MCF 10A (cell line): ENCODE measurements at places on chromosomes 1 and 21.

- H3K27me3 ChIP-seq = no peaks in the 10 kb centered on the region
- DNase-seq = peak; percentile 86
- no peak overlapping the region for H3K4me3 ChIP-seq
- no peak overlapping the region for H3K27ac ChIP-seq
- H3K36me3 ChIP-seq = no peaks in the 10 kb centered on the region
- H3K4me1 ChIP-seq = peaks cover 16% of the 10 kb centered on the region
Observed at GRCh38 chr1:232793944-232794343, 11.3 kb upstream of the MAP10 start.

- peaks cover 11% of the 10 kb centered on the region for H3K27me3 ChIP-seq
- no peak for DNase-seq
- peaks cover 11% of the 10 kb centered on the region for H3K4me1 ChIP-seq
- no peaks in the 10 kb centered on the region for H3K36me3 ChIP-seq
Observed at GRCh38 chr1:101293461-101294051, 56.7 kb downstream of the S1PR1 start.

- peaks cover 23% of the 10 kb centered on the region for H3K27me3 ChIP-seq
Observed at GRCh38 chr21:44510508-44511218, 29.3 kb downstream of the KRTAP10-1 start.

- no peaks in the 10 kb centered on the region for H3K36me3 ChIP-seq
- no peak overlapping the region for H3K27ac ChIP-seq
- DNase-seq = peak; percentile 33
- H3K27me3 ChIP-seq = peaks cover 40% of the 10 kb centered on the region
Observed at GRCh38 chr1:245153552-245154428, 995 bp upstream of the KIF26B start.

- H3K27ac ChIP-seq = no peak overlapping the region
- H3K36me3 ChIP-seq = peaks cover 12% of the 10 kb centered on the region
- no peaks in the 10 kb centered on the region for H3K27me3 ChIP-seq
- no peaks in the 10 kb centered on the region for H3K4me1 ChIP-seq
- no peak overlapping the region for H3K4me3 ChIP-seq
- DNase-seq = no peak
Observed at GRCh38 chr1:224959115-224959514, 29.6 kb downstream of the DNAH14 start.

GRCh38 chr1:77076759-77077158 lies 142.5 kb downstream of the PIGK start:
- H3K4me3 ChIP-seq = no peak overlapping the region
- H3K27ac ChIP-seq = no peak overlapping the region
- H3K36me3 ChIP-seq = peaks cover 5% of the 10 kb centered on the region
- no peak for DNase-seq
- H3K4me1 ChIP-seq = no peaks in the 10 kb centered on the region
- H3K27me3 ChIP-seq = no peaks in the 10 kb centered on the region

GRCh38 chr1:51638350-51638749 lies 21.5 kb downstream of the OSBPL9 start:
- H3K4me3 ChIP-seq = no peak overlapping the region
- peaks cover 30% of the 10 kb centered on the region for H3K4me1 ChIP-seq
- peak; percentile 36 for DNase-seq
- H3K27ac ChIP-seq = no peak overlapping the region
- H3K36me3 ChIP-seq = no peaks in the 10 kb centered on the region

GRCh38 chr1:15696956-15697521 lies 12.9 kb downstream of the PLEKHM2 start:
- no peak for DNase-seq
- H3K4me1 ChIP-seq = no peaks in the 10 kb centered on the region
- peaks cover 42% of the 10 kb centered on the region for H3K36me3 ChIP-seq
- H3K27ac ChIP-seq = no peak overlapping the region
- H3K4me3 ChIP-seq = no peak overlapping the region
- H3K27me3 ChIP-seq = no peaks in the 10 kb centered on the region

DNA sequence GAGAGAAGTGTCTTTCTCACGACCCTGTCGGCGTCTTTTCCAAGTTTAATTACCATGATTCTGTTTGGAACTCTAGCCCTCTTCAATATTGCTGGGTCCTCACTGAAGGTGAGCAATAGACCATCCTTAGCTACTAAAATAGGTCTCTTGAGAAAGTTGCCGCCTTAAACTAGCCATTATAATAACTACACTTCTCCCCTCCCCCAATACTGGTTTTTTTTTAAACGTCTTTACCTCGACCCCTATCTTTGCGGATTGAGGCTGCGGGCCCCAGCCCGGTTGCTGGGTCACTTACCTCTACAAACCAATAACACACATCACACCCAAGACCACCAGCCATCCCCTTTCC lies 672 bp downstream of the ENSA start:
- H3K4me3 ChIP-seq = no peak overlapping the region
- H3K4me1 ChIP-seq = peaks cover 50% of the 10 kb centered on the region
- no peak for DNase-seq

DNA sequence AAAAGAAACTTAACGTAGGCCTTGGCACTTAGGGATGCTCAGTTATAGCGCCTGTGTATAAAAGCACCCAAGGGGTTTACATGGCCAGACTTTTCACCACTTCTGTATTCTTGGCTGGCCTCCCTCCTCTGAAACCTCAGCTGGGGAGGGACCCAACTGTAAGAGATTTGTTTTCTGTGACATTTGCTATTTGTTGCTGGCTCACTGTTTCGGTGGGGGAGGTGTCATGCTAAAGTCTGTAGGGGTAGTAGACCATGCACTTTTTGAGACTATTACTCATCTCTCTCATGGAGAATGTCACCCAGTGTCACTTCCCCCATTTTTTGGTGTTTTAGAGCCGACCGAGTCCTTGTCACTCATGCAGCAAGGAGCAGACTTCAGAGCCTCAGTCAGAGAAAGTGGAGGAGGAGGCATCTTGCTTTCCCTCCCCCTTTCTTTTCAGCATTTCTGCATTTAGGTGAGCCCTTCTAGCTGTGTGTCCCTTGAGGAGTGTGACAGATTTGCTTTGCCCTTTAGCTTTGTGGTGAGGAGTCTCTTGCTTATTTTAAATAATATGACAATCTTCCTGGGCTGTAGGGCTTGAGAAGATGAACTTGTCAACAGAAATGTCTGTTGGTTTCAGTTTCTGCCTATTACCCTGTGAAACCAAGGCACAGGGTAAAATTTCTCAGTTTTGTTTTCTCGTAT lies 160.1 kb downstream of the FASLG start:
- no peak for DNase-seq
- no peak overlapping the region for H3K27ac ChIP-seq
- H3K4me3 ChIP-seq = no peak overlapping the region
- no peaks in the 10 kb centered on the region for H3K36me3 ChIP-seq
- peaks cover 8% of the 10 kb centered on the region for H3K4me1 ChIP-seq
- H3K27me3 ChIP-seq = no peaks in the 10 kb centered on the region

DNA sequence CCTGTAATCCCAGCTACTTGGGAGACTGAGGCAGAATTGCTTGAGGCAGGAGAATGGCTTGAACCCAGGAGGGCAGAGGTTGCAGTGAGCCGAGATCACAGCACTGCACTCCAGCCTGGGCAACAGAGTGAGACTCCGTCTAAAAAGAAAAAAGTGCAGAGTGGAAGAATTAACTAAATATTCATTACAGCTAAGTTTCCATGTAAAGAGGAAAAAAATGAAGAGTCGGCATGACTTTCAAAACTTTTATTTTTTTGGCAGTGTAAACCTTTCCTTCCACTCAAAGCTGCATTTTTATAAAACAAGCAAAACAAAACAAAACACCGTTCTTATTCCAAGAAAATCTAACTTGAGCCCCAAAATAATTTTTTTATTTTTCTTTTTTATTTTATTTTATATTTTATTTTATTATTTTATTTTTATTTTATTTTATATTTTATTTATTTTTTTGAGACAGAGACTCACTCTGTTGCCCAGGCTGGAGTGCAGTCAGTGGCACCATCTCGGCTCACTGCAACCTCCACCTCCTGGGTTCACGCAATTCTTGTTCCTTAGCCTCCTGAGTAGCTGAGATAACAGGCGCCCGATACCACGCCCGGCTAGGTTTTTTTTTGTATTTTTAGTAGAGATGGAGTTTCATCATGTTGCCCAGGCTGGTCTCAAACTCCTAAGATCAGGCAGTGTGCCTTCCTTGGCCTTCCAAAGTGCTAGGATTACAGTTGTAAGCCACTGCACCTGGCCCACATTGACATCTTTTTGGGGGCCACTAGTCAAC lies 62.9 kb downstream of the PACC1 start:
- DNase-seq = no peak
- H3K36me3 ChIP-seq = peaks cover 57% of the 10 kb centered on the region
- no peak overlapping the region for H3K27ac ChIP-seq
- no peaks in the 10 kb centered on the region for H3K27me3 ChIP-seq
- H3K4me3 ChIP-seq = no peak overlapping the region

DNA sequence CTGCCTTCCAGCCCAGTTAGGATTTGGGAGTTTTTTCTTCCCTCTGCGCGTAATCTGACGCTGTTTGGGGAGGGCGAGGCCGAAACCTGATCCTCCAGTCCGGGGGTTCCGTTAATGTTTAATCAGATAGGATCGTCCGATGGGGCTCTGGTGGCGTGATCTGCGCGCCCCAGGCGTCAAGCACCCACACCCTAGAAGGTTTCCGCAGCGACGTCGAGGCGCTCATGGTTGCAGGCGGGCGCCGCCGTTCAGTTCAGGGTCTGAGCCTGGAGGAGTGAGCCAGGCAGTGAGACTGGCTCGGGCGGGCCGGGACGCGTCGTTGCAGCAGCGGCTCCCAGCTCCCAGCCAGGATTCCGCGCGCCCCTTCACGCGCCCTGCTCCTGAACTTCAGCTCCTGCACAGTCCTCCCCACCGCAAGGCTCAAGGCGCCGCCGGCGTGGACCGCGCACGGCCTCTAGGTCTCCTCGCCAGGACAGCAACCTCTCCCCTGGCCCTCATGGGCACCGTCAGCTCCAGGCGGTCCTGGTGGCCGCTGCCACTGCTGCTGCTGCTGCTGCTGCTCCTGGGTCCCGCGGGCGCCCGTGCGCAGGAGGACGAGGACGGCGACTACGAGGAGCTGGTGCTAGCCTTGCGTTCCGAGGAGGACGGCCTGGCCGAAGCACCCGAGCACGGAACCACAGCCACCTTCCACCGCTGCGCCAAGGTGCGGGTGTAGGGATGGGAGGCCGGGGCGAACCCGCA lies at the start of gene PCSK9:
TSS of gene PCSK9 (plus strand) at position 207 of the 741 bp plus-strand sequence. CDS start at position 497, 290 bp downstream.
- no peak within 1 kb of the TSS for H3K27ac ChIP-seq
- H3K27me3 ChIP-seq = peaks cover 65% of the 10 kb centered on the region
- no peaks in the 10 kb centered on the region for H3K4me1 ChIP-seq
- no peaks in the 10 kb centered on the region for H3K36me3 ChIP-seq
- no peak within 1 kb of the TSS for H3K4me3 ChIP-seq

GRCh38 chr1:150516616-150517015 lies 1.1 kb downstream of the FALEC start:
- no peaks in the 10 kb centered on the region for H3K27me3 ChIP-seq
- peaks cover 10% of the 10 kb centered on the region for H3K4me1 ChIP-seq
- no peaks in the 10 kb centered on the region for H3K36me3 ChIP-seq
- DNase-seq = peak; percentile 18
- H3K4me3 ChIP-seq = peak overlapping the region; percentile 69

- no peaks in the 10 kb centered on the region for H3K4me1 ChIP-seq
- no peak for DNase-seq
- H3K36me3 ChIP-seq = no peaks in the 10 kb centered on the region
Observed at GRCh38 chr1:213622365-213623063, 365.3 kb upstream of the PROX1 start.

GRCh38 chr1:34907487-34908090 lies 21.9 kb downstream of the DLGAP3 start:
- no peak overlapping the region for H3K27ac ChIP-seq
- H3K4me1 ChIP-seq = no peaks in the 10 kb centered on the region
- H3K27me3 ChIP-seq = peaks cover 18% of the 10 kb centered on the region
- H3K4me3 ChIP-seq = no peak overlapping the region
- DNase-seq = peak; percentile 17

GRCh38 chr21:38490411-38491020 lies 7.8 kb downstream of the ERG start:
- H3K27ac ChIP-seq = no peak overlapping the region

GRCh38 chr1:199811163-199811562 lies 216.3 kb upstream of the NR5A2 start:
- H3K27ac ChIP-seq = no peak overlapping the region
- H3K27me3 ChIP-seq = no peaks in the 10 kb centered on the region
- DNase-seq = no peak
- H3K36me3 ChIP-seq = no peaks in the 10 kb centered on the region

- no peak overlapping the region for H3K27ac ChIP-seq
- peaks cover 80% of the 10 kb centered on the region for H3K27me3 ChIP-seq
- H3K4me3 ChIP-seq = no peak overlapping the region
- no peaks in the 10 kb centered on the region for H3K36me3 ChIP-seq
- DNase-seq = no peak
Observed at GRCh38 chr1:154747740-154748404, 122.2 kb downstream of the KCNN3 start.

DNA sequence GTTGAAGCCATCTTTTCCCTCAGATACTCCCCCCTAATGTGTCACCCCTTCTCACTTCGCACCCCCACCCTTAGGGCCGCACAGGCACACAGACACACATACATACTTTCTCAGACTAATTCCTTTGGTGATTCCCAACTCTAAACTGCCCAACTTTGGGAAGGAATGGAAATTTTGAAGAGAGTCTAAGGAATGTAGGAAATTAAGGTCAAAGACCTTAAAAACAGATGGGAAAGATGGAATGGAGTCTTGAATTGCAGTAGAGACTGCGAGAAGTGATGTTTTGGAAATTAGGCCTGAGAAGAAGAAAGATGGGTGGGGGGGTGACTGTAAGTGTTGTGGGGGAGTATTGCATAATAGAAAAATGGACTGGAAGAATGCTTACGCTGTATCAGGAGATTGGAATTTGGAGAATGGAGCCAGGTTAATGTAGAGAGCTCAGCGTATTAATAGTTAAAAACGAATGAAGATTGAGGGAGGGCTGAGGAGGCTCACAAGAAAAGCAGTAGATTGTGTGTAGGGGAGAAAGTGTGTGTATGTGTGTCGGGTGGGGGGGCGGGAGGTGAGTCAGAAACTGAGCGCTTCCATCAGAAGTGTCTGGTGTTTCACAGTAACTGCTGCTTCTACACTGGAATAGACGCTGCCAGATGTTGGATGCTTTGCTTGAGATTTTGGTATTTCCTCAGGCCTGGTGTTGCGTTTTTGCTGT lies 1.7 kb downstream of the PIP5K1A start:
- peak overlapping the region; percentile 93 for H3K4me3 ChIP-seq
- DNase-seq = peak; percentile 81
- peaks cover 50% of the 10 kb centered on the region for H3K36me3 ChIP-seq
- peaks cover 37% of the 10 kb centered on the region for H3K4me1 ChIP-seq

DNA sequence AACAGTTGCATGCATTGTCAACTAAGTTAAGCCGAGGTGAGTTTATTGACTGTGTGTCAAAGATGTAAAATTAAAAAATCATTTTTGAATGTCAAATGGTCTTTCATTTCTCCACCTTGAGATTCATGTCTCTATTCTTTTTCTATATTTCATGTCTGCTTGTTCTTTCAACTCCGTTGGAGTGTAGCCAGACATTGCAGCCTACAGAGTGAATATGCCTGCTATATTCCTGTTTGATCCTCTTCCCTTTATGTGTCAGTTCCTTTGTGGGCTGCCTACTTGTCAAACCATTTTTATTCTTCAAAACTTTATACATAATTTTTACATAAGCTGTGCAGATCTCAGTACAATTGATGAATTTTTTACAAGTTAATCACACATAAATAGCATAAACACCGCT lies 1325.8 kb upstream of the PRMT6 start:
- no peak for DNase-seq
- no peaks in the 10 kb centered on the region for H3K36me3 ChIP-seq
- H3K27ac ChIP-seq = no peak overlapping the region
- peaks cover 27% of the 10 kb centered on the region for H3K27me3 ChIP-seq
- no peaks in the 10 kb centered on the region for H3K4me1 ChIP-seq
